ENCODE measurements at places on chromosomes 5 and 9.
A peak's percentile ranks its signal among the peaks of the same experiment; 100 is the strongest.

GRCh38 chr5:103374473-103374963 is 116.0 kb downstream of the MACIR start:
- no peak for DNase-seq

DNA sequence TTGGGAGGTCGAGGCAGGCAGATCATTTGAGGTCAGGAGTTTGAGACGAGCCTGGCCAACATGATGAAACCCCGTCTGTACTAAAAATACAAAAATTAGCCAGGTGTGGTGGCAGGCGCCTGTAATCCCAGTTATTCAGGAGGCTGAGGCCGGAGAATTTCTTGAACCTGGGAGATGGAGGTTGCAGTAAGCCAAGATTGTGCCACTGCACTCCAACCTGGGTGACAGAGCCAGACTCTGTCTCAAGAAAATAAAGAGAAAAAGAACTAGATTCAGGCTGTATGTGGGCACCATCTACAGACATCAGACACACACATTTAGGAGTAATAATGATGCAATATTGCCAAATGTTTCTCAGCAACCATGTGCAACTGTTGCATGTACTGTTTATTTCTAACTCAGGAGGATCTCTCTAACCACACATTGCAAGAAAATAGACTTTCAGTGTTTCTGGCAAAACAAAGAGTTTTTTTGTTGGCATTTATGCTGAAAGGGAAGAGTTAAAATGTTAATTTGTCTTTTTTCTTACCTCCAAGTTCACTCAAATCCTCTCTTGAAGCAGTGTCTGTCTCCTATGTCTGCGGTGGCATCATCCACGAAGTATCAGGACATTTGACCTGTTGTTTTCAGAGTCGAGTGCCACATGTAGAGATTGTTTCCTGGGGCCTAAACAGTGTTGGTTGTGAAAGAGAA is 5.1 kb upstream of the ORM1 start:
- DNase-seq, result peak; percentile 89

- DNase-seq, result no peak
Measured at GRCh38 chr5:59038798-59039295, 456.0 kb downstream of the RAB3C start.

GRCh38 chr9:88657893-88658292 is 122.9 kb downstream of the NXNL2 start:
- DNase-seq, result peak; percentile 69

GRCh38 chr5:91382530-91383026 is 539 bp downstream of the ARRDC3 start:
- peak; percentile 28 for DNase-seq

GRCh38 chr9:76521244-76521681 is 62.3 kb downstream of the GCNT1 start:
- no peak for DNase-seq

DNA sequence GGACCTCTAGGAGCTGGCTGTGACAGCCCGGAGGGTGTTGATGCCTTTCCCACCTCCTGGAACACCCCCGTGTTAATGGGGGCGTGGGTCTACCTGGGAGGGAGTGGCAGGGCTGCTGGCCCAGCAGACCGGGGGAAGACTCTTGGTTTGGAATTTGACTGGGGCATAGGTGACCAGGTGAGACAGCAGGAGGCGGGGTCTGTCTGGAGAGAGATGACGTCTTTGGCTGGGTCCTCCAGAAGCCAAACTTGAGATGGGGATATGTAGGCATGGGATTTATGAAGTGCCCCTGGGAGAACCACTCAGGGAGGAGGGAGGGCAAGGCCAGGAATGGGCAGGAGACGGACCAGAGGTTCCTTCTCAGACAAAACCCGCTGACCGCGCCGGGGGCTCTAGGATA is 42.6 kb downstream of the NEK6 start:
- DNase-seq, result no peak

GRCh38 chr5:61620699-61621182 is 288.7 kb downstream of the ZSWIM6 start:
- DNase-seq, result no peak

DNA sequence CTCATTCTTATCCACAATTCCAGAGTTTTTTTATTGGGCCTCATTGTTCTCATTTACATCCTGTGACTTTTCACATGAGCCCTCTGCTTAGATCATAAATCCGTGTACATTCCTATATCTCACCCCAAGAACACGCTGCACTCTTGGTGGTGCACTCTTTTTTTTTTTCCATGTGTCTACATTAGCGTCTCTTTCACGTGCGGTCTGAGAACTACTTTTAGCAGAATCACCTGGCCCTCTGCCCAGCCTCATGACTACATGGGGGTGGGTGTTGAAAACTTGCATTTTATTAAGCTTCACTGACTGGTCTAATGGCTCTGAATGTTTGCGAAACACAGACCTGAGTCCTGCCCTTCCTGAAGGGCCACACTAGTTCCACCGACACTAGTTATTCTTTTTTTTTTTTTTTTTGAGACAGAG is 18.6 kb downstream of the C9orf57 start:
- peak; percentile 72 for DNase-seq

- peak; percentile 63 for DNase-seq
Measured at GRCh38 chr5:139474890-139475791, 4.3 kb downstream of the SMIM33 start.

DNA sequence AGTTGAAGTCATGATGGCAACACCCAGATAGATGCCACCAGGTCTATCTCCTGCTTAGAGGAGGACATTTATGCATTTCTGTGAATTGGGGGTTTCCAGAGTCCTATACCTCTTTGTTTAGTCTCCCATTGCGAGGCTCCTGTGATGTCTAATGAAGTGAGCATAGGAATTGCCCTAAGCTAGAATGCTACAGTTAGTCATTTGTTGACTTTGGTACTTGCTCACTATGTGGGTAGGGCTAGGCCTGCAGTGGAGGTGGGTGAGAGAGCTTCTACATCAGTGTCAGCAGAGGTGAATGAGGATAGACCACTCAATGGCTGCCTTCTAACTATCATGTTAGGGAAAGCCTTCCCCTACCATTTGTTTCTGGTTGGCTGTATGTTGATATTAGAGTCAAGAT is 173.3 kb upstream of the POC5 start:
- DNase-seq, result no peak

- DNase-seq, result no peak
Measured at GRCh38 chr9:2691212-2691611, 26.1 kb upstream of the KCNV2 start.

GRCh38 chr5:67746103-67746502 is 469.5 kb upstream of the PIK3R1 start:
- DNase-seq, result no peak

DNA sequence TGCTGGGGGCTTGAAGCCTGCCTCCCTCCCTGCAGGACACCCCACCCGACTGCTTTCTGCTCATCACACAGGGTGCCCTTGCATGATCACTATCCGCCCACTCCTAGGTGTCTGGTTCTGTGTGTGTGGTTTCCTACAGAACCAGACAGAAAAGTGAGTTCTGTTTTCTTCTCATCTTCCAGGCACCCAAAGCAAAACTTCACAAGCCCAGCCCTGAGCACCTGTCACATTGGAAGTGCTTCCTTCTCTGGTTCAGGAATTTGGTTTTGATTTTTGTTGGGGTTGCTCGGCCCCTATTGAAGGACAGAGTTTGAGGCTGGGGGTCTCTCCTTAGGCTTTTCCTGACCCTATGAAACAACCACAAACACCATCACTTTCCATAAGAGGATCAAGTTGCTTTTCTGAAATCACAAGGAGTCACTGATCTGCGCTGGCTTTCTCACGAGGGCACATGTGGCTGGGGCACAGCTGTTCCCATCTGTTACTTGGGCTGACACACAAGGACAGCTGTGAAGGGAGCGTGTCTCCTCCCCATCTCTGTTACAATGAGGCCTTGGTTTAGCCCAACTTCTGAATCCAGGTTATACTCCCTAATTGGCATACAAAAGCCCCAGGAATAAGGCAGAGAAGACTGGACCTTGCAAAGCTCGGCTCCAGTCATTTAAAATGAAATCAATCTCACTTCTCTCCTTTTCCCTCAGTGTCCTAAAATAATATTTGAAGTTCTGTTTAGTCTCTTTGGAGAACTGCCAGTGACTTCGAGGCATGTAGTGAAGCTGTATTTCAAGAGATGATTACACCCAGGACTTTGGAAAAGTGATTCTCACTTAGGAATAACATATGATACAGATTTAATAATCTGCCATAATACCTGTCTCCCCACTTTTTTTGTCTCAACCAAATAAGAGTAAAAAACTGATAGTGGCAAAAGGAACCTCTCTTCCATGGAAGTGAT is 213.1 kb upstream of the GAS1 start:
- peak; percentile 34 for DNase-seq

DNA sequence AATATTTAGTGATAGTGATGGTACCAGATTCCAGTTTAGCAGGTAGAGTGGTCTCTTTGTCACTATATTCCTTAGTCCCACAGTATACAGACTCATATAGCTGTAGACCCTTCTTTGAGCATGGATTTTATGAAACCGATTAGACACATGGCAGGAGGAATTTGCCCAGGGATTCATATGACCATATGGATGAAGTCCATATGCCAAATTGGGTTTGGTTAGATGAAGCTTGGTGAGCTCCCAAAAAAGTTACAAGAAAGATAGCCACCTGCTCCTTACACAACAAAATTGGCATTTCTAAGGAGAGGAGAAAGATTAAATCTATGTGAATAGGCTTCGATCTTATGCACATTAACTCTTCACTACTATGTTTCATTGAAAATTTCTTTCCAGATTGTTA is 211.4 kb downstream of the CWC27 start:
- DNase-seq, result no peak

DNA sequence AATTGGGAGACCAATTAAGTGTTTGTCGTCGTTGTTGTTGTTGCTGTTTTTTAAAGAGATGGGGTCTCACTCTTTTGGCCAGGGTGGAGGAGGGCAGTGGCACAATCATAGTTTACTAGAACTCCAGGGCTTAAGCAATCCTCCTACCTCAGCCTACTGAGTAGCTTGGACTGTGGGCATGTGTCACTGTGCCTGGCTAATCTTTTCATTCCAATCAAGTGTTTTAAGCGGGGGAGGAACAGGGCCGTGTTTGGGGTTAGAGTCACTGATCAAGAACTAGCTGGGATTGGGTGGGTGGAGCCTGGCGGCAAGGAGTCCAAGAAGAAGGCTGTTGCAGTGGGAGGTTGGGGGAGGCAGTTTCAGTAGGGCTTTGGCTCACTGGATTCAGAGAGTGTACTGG is 13.8 kb downstream of the SNX30 start:
- peak; percentile 61 for DNase-seq

- no peak for DNase-seq
Measured at GRCh38 chr5:10406651-10407050, 35.0 kb upstream of the ROPN1L start.

- peak; percentile 37 for DNase-seq
Measured at GRCh38 chr9:92747459-92748232, 17.0 kb downstream of the BICD2 start.

Data from fibroblast of skin of scalp (primary cell).